ENCODE measurements at places on chromosomes 3 and 15. TPM values are rescaled to one million over a fixed set of nuclear protein-coding genes. Genes with fewer than 3 reads are reported as not detected.

The CEMIP gene
- total RNA-seq, result not detected

DNA sequence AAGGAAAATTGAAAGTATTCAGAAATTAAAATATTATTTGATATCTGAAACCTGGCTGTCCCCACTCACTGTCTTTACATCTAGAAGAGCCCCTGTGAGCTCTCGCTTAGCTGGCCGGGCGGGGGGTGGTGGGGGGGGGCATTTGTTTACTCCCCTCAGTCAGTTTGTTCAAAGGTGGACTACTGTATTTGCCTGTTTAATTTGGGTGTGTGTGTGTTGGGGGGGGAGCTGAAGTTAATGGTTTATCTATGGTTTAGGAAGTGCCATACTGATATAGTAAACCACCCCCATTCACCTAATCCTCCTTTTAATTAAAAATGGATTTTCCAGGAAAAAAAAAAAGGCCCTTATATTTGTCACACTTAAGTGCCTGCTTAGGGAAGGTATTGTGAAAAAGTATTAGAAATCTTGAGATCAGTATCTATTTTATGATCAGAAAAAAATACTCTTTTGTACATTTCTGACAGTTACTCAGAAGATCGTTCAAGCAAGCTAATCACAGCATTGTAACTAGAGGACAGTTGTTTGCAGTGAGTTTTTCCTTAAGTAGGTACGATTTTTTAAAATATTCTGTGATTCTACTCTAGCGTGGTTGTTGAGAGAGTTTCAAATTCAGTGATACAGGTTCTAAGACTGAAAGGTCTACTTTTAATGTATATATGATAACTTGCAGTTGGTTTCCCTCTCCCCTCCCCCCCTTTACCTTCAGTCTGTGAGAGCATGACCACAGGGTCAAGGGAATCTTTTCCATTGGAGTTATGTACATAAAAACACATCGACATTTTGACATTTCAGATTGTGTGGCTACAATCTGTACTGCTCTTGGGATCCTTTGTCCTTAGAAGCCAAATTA is 8.5 kb downstream of the NR2F2 start:
- peak; percentile 37 for DNase-seq

GRCh38 chr3:172138792-172139507 is 99.6 kb downstream of the FNDC3B start:
- peak; percentile 63 for DNase-seq

- no peak for DNase-seq
Measured at GRCh38 chr15:79436037-79436780, 4.1 kb downstream of the MINAR1 start.

GRCh38 chr3:185028121-185028520 is 124.7 kb downstream of the C3orf70 start:
- DNase-seq, result no peak
